Activated T-cell treated with anti-CD3 and anti-CD28 coated beads, Interleukin-2, amount 50 U/mL, for 48 hours (primary cell): ENCODE measurements at places on chromosomes 5 and 9.

GRCh38 chr5:167242701-167243100 is 1048.7 kb upstream of the WWC1 start:
- DNase-seq, result no peak

DNA sequence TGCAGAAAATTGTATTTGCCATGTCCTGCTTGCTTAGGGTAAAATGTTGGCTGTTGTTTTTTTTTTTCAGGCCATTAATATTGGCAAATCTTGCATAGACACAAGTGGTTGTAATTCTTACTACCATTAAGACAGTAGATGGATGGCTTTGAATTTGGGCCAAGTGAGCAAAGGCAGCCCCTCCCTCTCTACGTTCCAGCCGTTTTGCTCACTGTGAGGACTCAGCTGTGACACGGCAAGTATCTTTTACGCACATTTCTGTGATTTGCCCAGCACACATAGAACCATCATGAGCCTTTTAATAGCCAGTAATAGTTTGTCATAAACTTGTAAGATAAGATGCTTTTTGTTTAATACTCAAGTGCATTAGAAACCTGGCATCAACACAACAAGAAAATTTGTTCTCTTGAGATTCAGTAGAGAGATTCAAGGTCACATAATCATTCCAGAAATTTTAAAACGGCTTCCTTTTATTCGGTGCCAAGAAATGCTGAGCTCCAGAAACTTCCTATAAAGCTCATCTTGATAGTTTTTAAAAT is 205.2 kb upstream of the ADCY2 start:
- DNase-seq, result no peak

GRCh38 chr5:100772006-100772405 is 131.1 kb downstream of the ST8SIA4 start:
- DNase-seq, result no peak

- no peak for DNase-seq
Measured at GRCh38 chr9:99690573-99690972, 131.1 kb upstream of the NR4A3 start.

- DNase-seq, result no peak
Measured at GRCh38 chr5:1637639-1638481, 114.1 kb upstream of the LPCAT1 start.

DNA sequence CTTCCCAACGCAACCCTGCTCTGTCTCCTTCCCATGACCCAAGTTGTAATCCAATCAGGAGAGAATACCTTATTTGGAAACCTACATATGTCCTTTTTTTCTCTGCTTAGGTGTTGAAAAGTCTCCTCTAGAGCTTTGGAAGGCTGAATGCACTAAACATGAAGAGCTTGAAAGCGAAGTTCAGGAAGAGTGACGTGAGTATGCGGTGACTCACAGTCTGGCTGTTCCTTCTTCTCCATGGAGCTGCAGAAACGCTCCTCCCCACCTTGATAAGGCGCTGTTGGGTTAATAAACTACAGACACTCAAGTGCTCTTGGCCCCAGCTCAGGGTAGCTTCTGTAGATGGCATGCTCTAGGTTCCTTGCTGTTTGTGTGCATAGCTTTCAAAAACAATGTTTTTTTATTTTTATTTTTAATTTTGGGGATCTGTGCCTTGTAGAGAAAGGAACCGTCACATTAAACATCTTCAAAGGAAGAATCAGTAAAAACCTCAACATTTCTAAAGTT is 30.7 kb downstream of the RAI14 start:
- no peak for DNase-seq

DNA sequence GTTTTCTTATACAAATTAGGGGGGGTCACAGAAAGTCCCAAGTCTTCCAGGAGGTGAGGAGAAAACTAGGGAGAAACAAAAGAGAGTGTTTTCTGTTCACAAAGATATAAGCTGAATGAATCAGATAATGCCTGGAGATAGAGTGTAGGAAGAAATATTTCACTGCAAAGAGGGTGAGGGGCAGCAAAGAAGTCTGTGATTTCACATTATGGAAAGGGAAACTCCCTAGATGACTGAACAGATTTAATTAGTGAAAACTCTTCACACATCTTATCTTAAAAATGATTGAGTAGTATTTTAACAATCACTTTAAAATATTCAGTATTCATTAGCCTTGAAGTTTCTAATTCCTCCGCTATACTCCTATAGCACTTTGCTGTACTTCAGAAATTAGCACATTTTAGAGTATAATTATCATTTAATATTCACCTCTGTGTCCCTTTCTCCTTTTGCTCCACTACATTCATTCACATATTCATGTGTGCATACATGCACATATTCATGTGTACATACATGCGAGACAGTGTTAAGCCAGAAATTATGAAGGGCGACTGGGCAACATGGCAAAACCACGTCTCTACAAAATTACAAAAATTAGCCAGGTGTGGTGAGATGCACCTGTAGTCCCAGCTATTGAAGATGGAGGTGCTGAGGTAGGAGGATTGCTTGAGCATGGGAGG is 332.2 kb downstream of the HTR1A start:
- no peak for DNase-seq

- DNase-seq, result no peak
Measured at GRCh38 chr5:153783362-153783658, 255.4 kb downstream of the FAM114A2 start.

DNA sequence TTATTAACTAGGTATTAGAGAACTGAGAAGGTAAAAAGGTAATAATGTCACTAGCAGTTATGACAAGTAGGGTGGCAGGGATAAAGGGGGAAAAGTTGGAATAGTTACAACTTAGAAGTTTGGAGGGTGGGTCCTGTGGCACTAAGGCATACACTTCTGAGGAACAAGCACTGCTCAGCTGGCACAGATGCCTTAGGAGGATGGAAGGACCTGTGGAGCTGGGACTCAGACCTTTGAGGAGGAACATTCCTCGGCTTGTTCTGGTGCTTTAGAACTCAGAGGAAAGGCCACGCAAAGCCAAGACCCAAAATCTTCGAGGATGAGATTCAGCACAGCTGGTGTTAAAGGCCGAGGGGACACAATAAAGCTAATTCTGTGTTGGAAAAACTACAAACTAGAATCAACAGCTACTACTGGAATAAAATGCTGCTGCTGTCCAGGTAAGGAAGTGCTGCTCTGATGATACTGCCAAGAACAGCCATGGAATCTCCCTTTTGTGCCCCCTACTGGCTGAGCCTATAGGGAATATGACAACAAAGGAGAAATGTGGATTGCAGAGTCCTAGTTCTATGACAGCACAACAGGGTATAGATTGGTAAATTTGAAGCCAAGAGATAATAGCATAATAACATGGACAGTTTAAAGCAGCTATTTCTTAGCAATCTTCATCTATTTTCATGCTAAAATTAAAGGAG is 126.7 kb downstream of the SLC25A46 start:
- no peak for DNase-seq

DNA sequence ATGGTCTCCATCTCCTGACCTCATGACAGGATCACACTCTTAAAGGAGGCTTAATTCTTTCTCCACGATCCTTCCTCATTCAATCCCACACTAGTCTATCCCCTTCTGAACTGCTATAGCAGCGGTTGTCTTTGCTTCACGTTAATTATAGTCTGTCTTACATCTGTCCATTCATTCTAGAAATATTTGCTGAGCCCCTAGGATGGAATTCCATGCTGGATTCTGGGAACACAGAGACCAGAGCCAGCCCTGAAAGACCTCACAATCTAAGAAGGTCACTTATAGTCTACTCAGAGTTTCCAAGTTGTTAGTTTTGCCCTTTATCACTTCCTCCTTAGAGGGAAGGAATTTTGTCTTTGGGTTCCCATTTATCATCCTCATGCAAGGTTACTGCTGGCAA is 193.5 kb downstream of the GAS1 start:
- no peak for DNase-seq

GRCh38 chr5:6713274-6714225 is at the start of gene TENT4A:
TSS of gene TENT4A (plus strand) at chr5:6713432. CDS start at chr5:6713984, 552 bp downstream.
- DNase-seq, result no peak

- DNase-seq, result no peak
Measured at GRCh38 chr5:105836268-105836667, 1834.5 kb downstream of the EFNA5 start.

DNA sequence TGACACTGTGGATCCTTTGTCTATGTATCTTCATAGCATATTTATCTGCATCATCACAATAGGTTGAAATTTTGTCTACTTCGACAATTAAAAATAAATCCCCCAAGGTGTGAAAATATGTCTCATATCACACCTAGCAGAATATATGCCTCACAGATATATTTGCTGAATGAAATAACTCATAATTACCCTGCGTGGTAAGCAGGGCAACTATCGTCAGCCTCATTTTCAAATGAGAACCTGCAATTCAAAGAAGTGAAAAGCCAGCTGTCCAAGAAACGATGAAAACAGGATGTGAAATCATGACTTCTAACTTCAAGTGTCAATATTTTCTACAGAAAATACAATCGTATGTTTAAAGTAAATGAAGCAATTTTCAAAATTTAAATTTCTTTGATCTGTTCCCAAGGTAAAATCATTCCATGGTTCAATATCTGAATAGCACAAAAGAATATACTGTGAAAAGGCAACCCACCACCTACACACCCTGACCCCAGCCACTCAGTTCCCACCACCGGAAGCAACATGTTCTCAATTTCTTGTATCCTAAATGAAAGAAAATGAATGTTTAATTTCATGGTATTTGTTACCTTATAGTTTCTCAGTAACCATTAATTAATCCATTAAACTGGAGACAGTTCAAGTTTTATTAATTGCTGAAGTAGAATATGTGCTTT is 57.1 kb downstream of the TBCA start:
- no peak for DNase-seq

DNA sequence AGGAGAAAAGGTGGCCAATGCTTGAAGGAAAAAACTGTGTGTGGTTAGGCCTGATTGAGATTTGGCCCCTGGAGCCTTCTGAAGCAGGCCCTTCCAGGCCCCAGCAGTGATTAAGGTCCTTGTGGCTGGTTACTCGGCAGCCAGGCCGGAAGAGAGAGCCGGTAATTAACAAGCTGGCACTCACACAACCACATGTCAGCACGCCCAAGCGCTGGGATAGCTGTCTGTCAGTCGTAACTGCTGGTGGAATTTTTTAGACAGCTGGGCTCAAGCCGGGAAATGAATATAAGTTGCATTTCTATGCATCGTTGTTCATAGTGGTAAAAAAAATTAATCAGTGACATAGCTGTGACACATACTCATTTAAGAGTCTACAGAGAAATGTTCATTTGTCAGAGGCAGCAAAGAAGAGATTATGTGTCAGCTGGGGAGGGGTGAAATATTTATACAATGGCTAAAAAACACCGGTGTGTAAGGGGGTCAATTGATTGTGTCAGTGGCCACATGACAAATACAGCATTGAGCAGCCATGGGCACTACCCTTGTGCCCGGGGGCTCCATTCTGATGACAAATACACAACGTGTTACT is 13.7 kb upstream of the ARAP3 start:
- no peak for DNase-seq

- DNase-seq, result no peak
Measured at GRCh38 chr5:170339780-170340167, 42.2 kb upstream of the LCP2 start.

GRCh38 chr5:119269061-119269944 is 86.5 kb upstream of the TNFAIP8 start:
- DNase-seq, result peak; percentile 68

DNA sequence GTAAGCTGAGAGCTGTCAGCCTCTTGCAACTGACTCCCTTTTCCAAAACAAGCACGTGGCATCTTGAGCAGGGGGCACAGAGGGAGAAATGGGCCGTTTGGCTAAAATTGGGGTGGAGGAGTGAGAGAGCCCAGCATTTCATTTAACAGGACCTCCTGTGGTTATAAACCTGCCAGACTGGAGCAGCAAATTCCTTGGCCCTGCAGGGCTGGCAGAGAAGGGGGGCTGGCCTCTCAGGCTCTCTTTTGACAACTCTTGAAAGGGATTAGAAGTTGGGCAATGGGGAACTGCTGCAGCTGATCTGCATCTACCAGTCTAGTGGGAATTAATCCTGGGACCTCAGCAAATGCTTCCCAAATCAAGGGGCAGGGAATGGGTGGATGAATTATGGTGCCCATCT is 7.2 kb upstream of the POU4F3 start:
- DNase-seq, result no peak

- no peak for DNase-seq
Measured at GRCh38 chr9:129518074-129518473, 102.8 kb downstream of the C9orf50 start.

GRCh38 chr9:4849369-4849768 is 56.6 kb downstream of the RCL1 start:
- no peak for DNase-seq

DNA sequence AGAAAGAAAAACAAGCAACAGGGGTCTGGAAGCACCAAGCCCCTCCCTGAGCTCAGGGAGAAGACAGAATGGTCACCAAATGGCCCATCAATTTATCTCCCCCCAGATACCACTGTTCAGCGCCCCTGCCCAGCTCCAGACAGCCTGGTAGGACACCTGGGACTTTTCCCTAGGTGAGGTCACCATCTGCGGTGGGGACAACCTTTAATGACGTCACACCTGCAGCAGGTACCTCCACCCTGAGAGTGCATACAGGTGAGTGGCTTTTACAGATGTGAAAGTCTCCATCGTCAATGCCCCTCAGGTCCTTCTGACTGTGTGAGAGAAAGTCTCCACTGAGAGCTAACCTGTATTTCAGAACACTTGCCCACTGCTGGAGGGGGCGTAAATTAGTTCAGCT is 34.3 kb upstream of the LAMC3 start:
- no peak for DNase-seq

DNA sequence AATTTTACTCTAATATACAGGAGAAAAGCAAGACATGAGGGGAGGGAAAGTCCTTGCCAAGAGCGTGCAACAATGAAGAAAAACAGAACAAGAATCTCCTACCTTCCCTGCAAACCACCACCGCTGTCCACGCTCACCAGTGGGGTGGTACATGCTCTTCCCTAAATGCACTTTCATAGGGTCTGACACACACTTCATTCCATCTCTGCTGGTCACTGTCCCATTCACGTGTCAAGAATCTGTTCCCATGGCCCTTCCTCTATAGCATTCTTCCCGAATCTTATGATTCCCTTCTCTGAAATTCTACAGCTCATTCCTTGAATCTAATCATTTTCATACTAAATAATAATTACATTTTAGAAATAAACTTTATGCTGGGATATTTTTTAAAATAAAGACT is 11.4 kb upstream of the DNAH5 start:
- DNase-seq, result no peak

- no peak for DNase-seq
Measured at GRCh38 chr5:24909210-24909609, 264.4 kb upstream of the CDH10 start.

GRCh38 chr9:137055385-137056364 is 1.8 kb upstream of the ENTPD2 start:
- no peak for DNase-seq

GRCh38 chr9:123493627-123494026 is 137.6 kb downstream of the CRB2 start:
- DNase-seq, result no peak

GRCh38 chr5:12623408-12623807 is 719.2 kb upstream of the CTNND2 start:
- no peak for DNase-seq

- no peak for DNase-seq
Measured at GRCh38 chr5:89473196-89473595, 590.2 kb upstream of the MEF2C start.

GRCh38 chr5:89992201-89992600 is 417.4 kb downstream of the CETN3 start:
- DNase-seq, result no peak

GRCh38 chr9:81489046-81489445 is 200.3 kb downstream of the TLE1 start:
- no peak for DNase-seq
